Sciatic nerve (tissue), 2 donors: ENCODE measurements at places on chromosomes 11 and 22.

- DNase-seq, result no peak
Observed at GRCh38 chr11:44915621-44916020, 35.1 kb downstream of the TP53I11 start.

GRCh38 chr11:70906101-70906500, 346.3 kb downstream of the SHANK2 start:
- DNase-seq, result no peak

DNA sequence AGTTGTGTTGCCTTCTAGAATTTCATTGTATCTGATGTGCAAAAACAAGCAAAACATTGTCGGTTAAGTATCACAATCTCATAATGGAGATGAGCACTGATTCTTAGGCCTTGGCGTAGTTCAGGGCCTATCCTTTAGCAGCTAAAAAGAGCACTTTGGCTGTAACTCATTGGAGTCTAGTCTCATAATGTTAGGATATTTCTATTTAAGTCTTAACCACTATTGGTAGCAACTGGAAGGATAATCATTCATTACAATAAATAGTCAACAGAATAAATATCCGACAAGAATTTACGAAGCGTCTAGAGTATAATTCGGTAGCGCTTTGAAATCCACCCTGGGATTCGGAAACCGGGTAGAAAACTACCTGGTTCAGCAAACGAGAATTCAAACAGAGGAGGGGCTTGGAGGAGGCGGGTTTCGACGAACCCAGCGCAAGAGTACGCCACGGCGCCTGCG, 461 bp upstream of the EED start:
- peak; percentile 91 for DNase-seq

DNA sequence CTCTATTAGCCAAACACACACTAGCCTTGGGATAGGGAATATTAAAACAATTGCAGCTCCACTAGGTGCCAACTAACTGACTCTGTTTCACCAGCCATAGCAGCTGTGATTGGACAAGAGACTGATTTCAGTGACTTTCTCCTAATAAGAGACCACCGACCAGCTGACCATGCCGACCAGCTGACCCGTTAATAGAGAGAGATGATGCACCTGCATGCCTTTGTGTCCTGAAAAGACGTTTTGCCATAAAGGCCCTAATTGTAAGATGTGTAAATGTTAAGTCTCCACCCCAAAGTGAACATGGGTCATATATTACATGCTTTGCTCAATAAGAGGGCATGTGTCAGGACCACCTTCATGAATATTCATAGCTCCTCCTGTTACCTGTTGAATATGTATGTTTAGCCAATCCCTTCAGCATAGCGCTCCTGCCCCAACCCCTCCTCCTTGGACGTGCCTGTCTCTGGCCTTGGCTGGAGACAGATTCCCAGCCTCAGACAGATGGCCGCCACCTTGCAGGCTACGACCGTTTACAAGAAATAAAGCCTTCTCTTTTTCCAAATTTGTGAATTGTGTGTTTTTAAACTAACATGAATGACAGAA, 1.3 kb upstream of the NADSYN1 start:
- peak; percentile 61 for DNase-seq

- peak; percentile 80 for DNase-seq
Observed at GRCh38 chr22:41401781-41402648, 20.3 kb downstream of the TEF start.

DNA sequence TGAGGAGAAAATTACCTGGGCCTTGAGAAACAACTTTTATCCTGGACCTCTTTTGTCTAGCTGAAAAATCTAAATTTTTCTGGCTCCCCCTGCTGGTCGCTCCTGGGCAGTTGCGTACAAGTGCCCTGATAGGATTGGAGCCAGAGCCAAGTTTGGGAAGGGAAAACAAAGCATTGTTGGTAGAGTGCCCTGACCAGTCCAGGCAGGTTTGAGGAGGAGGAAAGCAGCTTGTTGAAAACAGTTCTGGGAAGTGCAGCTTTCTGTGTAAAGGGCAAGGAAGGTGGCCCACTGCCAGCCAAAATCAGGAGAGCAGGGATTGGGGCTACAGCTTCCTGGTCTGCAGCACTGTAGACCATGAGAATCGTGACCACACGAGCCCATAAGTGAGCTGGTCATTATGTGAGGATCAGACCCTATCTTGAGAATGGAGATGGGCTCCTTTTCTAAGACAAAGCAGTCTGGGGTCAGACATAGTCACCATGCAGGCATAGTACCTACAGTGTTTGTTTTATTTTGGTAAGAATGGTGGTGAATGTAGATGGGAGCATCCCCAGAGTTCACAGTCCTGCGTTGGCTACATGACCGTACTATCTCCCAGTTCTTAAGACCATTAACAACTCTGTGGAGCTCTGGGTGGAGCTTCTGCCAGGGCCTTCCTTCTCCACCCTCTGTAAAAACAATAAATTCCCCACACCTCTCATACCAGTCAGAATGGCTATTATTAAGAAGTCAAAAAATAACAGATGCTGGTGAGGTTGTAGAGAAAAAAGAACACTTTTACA, 21.3 kb upstream of the PIK3IP1 start:
- DNase-seq, result peak; percentile 82

DNA sequence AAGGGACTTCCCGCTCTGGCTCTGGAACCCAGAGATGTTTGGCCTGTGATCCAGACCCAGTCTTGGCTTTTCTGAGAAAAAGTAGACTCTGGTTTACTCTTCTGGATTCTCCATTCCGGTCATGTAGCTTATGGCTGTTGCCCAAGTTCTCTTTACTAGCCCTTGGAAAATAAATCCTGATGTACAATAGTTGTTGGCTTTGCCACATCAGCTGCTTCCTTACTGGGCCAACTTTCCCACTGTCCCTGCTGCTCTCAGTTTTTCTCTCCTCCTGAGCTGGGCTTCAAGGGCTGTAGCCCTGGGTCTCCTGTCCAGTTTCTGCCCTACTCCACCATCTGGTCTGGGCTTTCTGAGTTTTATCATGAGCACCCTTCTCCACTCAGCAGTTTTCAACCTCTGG, 12.5 kb downstream of the PATZ1 start:
- DNase-seq, result no peak

DNA sequence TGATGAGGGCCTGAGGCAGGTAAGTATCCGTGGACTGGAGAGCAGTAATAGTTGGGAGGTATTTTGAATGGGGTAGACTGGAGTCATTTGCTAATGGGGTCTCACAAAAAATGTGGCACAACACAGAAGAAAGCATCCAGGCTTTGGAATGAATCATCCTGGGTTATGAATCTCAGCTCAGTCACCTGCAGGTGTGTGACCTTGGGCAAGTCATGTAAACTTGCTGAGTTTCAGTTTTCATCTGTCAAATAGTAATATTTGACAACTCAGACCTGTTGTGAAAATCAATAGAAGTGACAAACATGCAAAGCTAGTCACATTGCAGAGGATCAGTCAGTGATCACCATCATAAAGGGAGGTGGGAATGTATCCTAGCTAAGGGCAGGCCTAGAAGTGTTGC, 232.0 kb upstream of the TENM4 start:
- DNase-seq, result no peak

DNA sequence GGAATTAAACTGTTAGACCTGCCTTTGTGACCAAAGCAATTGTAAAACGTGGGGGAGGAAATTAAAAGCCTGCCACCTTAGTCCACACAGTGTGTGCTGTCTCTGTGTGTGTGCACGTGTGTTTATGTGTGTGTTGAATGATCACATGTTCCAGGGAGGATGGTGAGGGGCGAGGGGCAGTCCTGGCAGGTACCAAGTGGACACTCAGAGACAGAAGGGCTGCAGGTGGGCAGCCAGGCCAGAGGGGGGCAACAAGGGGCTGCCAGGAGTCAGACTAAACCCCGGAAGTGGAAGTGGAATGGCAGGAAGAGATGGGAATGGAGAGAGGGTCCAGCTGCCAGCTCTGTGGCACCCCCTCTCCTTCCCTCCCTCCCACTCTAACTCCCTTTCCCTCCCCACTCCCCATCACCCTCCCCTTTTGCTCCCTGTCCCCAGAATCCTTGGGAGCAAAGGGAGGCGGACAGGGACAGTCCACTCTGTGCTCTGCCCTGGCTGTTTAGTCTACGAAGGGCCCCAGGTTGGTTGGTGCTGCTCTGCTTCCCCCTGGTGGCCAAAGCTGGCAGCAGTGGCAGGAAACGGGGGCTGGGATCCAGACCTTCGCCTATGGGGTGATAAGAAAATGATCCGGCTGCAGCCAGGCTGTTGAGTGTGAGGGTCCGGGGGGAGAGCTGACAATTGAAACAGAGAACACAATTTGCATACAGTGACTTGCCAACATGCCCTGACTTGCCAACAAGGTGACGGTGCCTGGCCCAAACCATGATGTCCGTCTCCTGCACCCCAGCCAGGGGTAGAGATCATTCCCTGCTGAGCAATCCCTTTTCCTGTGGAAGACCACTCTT, 24.4 kb downstream of the P2RY2 start:
- peak; percentile 81 for DNase-seq

- no peak for DNase-seq
Observed at GRCh38 chr22:33896575-33897447, 23.5 kb downstream of the LARGE1 start.

DNA sequence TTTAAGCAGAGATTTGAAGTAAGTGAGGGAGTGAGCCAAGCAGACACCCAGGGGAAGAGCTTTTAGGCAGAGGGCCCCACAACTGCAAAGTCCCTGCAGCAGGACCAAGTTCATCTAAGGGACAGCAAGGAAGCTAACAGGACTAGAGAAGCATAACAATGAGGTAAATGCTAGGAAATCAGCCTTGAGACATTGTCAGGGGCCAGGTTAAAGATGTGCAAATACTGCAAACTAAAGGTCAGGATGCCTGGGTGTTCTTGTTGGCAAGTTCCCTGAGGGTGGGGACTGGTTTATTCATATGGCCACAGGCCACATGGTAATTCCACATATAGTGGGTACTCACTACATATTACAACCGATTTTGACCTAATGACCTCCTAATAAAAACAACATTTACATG, 399.2 kb upstream of the NARS2 start:
- DNase-seq, result no peak

- peak; percentile 47 for DNase-seq
Observed at GRCh38 chr11:69840371-69841169, 21.4 kb upstream of the FGF3 start.

- no peak for DNase-seq
Observed at GRCh38 chr11:33443684-33444083, 186.5 kb downstream of the HIPK3 start.

- DNase-seq, result no peak
Observed at GRCh38 chr11:87219266-87219665, 181.5 kb downstream of the TMEM135 start.

- no peak for DNase-seq
Observed at GRCh38 chr11:65260756-65261590, 789 bp upstream of the POLA2 start.

- DNase-seq, result no peak
Observed at GRCh38 chr11:93476796-93477195, 66.4 kb downstream of the SMCO4 start.

GRCh38 chr11:10232756-10233155, 61.3 kb downstream of the SBF2 start:
- DNase-seq, result no peak

DNA sequence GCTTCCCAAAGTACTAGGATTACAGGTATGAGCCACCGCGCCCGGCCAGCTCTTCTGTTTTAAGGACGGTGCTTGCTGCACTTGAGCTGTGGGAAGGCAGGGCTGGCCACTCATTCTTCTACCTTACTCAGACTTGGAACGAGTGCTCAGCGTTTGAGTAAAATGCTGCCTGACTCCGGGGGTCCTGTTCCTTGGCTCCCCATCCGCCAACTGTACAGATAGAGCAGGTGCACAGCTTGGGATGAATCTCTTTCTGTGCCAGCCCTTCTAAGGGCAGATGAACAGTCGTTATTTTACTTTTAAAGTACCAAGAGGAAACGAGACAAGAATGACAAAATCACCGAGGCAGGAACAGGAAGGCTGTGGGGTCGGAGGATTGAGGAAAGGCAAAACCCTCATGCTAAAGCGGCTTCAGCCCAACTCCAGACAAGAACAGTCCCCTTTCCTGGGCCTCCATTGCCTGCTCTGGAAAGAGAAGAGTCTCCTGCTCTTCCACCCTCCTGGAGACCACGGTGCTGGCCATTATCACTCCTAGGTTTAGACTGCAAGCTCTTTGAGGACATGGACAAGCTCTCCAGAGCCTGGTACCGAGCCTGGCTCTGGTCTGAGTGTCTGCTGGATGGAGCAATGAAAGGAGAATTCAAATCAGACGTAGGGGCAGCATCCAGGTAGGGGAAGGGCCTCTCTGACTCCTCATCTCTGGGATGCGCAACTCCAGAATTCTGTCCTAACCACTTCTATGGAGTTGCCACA, 1.1 kb upstream of the SUN2 start:
- DNase-seq, result no peak

DNA sequence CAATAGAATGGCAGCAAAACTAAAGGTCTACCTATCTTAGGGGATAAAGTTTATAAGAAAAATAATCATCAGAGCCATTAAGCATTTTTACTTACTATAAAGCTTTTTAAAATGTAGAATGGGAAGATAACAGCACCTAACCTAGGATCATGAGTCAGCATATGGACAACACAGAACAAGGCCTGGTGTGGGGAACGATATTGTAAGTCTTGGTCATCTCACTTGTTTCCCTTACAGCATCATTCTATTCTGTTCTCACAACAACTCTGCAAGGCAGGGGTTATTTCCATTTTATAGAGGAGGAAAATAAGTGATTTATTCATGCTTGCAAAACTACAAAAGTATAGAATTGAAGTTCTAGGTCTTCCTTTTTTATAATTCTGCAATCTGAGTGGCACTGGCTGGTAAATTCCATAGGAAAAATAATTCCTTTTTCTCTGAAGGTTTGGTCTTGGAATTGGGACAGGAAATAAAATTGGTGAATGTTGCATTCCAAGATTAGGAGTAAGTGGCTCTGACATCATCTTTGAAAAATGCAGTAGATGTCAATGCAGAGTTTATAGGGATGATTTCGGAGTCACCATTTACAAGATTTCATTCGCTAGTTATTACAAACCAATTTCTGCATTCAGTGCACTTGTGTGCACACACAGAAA, 423.0 kb downstream of the DYNC2H1 start:
- no peak for DNase-seq
